Esophagus squamous epithelium (tissue), 5 donors: ENCODE measurements at places on chromosomes 3 and 15. TPM values are rescaled to one million over a fixed set of nuclear protein-coding genes. Genes with fewer than 3 reads are reported as not detected.

- no peak for DNase-seq
These were observed 63.2 kb downstream of the AKAP13 start for GRCh38 chr15:85443593-85444087.

GRCh38 chr3:125054449-125055329 lies 1.1 kb downstream of the HEG1 start:
- DNase-seq, result no peak

DNA sequence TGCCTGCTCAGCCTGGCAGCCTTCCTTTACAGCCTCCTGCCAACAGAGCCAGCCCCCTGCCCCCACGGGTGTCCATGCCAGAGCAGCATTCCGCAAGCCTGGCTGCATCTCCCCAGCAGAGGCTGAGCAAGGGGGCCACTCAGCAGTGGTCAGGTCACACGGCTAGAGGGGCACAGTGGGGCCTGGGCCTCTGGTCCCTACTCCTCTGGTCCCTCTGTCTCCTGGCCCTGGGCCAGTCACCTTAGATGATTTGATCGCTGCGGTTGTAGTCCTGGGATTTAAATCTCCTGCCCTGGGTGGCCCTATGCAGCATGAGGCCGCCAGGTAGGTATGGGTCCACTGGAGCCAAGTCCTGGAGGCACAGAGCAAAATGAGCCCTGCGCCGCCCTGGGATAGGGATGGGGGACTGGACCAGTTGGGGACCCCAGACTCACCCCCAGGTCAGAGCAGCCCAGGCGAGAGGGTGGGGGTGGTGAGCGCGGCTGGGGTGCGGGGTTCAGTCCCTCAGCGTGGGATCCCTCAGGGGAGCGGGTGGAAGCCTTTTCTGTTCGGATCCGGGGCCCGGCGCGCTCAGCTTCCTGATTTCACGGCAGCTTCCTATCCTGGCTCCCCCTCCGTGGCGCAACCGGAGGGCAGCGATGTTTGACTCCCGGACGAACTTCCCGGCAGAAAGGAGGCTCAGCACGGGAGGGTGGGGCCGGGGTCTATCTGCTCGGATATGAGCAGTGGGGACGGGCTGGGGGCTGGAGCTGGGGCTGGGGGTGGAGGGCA lies at the start of gene ZBTB47:
ZBTB47 (plus strand) TSS at position 138 of the 771 bp plus-strand sequence. CDS start 4,659 bp downstream, outside the sequence.
- no peak for DNase-seq

DNA sequence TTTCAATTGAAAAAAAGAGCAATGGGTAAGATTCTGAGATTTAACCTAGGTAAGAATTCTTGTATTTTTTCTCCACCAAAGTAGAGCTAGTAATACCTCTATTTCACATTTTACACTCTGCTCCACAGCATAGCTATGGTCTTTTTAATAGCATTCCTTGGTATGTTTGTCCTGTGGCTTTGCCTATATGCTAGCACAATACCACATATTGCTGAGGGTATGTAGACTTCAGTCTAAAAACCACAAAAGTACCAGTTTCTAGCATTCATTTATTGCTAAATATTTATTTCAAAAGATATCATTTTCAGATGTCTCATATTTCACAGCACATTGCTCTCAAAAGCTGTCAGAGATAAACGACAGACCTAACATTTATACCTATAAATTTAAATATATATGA lies 18.2 kb upstream of the EOGT start:
- no peak for DNase-seq

GRCh38 chr3:167113035-167113830 lies 266.9 kb downstream of the ZBBX start:
- no peak for DNase-seq

DNA sequence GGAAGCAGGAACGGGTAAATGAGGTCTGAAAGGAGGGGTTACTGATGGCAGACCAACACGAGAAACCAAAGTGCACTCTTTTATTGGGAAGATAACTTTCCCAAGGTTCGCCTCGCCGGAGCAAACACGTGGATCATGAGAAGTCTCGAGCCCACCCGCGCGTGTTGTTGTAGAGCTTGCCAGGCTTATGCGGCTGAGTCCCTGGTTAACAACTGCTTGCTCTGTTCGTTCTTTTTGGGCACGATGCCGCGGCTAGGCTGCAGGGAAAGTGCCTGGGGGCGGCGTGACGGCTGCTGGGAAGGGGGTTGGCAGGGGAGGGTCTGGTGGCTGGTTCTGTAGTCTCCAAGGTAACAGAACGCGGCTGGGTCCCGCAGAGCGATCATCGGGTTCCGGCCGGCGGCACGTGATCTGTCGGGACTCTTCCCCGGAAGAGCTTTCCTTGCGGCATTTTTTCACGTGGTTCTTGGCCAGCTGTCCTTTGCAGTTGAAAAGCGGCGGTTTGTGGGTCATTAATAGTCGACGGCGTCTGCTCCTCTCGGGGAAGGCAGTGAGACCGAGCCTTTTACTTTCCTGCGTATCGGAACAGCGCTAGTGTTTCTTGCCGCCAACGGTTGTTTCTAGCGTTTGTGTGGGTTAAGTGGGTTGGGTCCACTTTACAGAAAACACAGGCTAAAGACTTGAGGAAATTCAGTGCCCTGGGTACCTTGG lies 1.5 kb downstream of the MGA start:
- DNase-seq, result peak; percentile 41

- DNase-seq, result no peak
These were observed 98.9 kb upstream of the TBC1D5 start for GRCh38 chr3:17841190-17841828.

DNA sequence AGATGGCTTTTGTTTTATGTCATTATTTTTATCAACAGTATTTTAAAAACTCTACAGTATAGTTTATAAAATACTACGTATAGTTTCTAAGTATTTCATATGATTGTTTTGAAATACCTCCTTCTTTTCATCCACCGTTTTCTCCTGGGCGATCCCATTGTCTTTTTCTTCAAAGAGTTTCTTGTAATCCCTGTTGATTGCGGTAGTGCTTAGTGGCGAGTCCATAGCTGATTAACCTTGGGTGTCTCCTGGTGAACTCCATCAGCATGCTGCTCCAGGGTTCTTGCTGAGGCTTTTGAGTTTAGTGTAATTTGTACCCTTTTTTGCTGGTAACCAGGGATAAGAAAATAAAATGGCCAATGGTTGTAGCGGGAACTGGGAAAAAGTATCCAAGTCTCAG lies 3.6 kb downstream of the PIAS1 start:
- no peak for DNase-seq

- no peak for DNase-seq
These were observed 269.8 kb downstream of the CHST2 start for GRCh38 chr3:143389388-143389787.

- no peak for DNase-seq
These were observed 30.3 kb upstream of the PSMD6 start for GRCh38 chr3:64053581-64053980.

- DNase-seq, result no peak
These were observed 271.3 kb upstream of the TPRG1 start for GRCh38 chr3:188900421-188900951.

GRCh38 chr3:77040216-77040615 lies 317 bp downstream of the ROBO2 start:
- no peak for DNase-seq

DNA sequence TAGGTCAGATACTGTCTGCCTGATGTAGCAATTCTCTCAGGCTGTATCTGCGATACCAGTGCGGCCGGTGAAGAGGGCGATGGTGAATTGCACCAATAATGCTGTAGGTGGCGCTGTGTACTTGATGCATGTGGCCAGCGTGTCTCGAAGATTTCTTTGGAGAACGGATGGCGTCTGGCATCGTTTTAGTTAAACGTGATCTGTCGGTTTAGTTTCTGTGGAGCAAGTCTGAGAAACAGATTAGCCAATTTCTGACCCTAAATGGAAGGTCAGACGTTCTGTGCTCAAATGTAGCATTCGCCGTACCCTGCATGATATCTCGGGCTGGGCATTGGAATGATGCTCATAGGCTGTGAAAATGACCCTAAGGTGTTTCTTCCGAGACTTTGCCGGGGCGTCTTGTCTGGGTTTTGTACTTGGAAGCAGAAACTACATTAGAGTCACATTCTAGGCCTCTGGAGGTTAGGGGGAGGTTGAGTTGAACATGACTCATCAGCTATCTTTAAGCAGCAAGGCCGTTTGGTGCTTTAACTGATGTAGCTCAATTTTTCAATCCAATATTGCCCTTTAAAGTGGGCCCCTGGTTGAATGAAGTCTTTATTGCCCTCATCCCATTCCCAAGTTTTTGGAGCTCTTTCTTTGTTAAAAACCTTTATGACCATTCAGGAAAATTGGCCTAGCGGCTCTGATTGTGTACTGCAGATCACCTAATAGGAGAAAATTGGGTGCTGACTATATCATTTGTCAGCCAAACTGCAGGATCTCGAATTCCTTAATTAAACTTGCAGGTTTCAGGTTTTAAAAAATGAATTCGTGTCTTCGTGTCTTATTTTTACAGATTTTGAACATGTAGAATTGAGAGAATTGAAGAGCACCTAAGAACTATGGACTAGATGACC lies 80.0 kb downstream of the SQOR start:
- no peak for DNase-seq

DNA sequence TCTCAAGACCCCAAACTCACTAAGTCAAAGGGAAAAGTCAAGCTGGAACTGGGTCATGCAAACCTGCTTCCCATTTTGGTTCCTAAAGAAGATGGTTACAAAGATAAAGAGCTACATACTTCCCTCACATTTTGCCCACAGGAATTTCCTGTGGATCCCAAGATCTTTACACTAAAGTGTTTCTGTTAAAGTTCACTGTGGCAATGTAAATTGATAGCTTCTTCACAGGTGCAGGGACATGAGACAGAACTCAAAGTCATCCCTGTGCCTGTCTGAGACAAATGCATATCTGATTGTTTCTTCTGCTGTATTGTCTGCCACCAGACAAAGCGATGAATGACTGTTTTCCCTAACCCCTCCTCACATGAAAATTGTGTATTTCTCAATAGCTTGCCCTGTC lies 567.8 kb downstream of the ZIC1 start:
- DNase-seq, result no peak

GRCh38 chr15:42087926-42088800 lies 6.2 kb downstream of the PLA2G4D start:
- DNase-seq, result no peak

DNA sequence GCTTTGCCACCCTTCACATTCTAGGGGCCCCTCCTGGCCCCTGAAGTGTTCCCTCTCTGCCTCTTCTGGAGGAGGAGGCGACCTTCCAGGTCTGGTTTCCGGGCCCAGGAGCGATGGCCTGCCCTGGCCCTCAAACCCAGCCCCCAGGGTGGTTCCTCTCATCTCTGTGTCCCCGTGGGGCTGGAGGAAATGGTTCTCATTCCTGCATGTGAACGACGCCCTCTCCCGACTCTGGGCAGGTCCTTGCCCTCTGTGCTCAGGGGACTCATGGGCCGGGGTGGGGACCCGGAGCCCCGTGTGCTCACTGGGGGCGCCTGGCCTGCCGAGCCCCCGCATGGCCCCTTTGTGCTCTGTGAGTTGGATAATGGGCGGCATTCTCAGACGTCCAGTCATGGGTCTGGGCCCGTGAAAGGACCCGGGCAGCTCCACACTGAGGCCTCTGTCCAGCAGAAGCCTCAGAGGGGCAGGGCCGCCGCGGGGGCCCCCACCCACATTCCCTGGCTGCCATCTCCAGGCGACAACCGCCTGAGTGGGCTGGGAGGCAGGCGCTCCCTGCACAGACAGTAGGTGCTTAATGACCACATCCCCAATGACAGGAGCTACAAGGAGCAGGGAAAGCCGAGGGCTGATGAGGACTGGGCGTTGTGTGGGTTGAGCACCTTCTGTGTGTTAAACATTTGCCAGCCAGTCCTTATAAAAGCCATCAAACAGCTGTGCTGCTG lies 5.5 kb upstream of the PLXND1 start:
- no peak for DNase-seq

- no peak for DNase-seq
These were observed 62.5 kb downstream of the VPS13C start for GRCh38 chr15:61997786-61998185.

DNA sequence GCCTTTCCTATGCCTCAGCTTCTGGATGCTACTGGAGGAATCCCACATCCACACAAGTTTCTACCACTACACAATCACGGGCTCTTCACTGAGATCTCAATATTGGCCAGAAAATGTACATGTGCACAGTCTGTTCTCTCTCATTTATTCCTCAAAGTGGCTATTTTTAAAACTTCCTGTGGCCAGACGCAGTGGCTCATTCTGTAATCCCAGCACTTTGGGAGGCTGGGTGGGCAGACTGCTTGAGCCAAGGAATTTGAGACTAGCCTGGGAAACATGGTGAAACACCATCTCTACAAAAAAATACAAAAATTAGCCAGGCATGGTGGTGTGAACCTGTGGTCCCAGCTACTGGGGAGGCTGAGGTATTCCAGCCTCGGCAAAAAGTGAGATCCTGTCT lies 91.4 kb upstream of the PRTG start:
- no peak for DNase-seq

GRCh38 chr3:192174283-192174682 lies 553.1 kb downstream of the FGF12 start:
- DNase-seq, result no peak

- no peak for DNase-seq
These were observed 405.3 kb downstream of the VPS13C start for GRCh38 chr15:61654918-61655317.

The SLC25A20 gene
- total RNA-seq, result 4.2 TPM

The TGM5 gene
- total RNA-seq, result 36.1 TPM

The U2SURP gene
- total RNA-seq, result 70.8 TPM

The TMEM158 gene
- total RNA-seq, result 1.8 TPM

The PROS1 gene
- 5.7 TPM for total RNA-seq

The TTC23 gene
- total RNA-seq, result 18.9 TPM

The SERPINI1 gene
- 1.1 TPM for total RNA-seq

The USP50 gene
- total RNA-seq, result not detected

The FAM174B gene
- 2.4 TPM for total RNA-seq
